Smooth muscle cell of the pulmonary artery (primary cell): ENCODE measurements at places on chromosomes 12 and 14. TPM values are rescaled to one million over a fixed set of nuclear protein-coding genes. Genes with fewer than 3 reads are reported as not detected.

Gene TEX52
- not detected in 2 replicates for total RNA-seq

Gene IAPP
- 0.10 TPM in 1 of 2 replicates, not detected in the other for total RNA-seq

Gene KDM5A
- 60.0 and 67.2 TPM in 2 replicates for total RNA-seq

Gene GDF3
- not detected in 2 replicates for total RNA-seq

Gene KRT82
- total RNA-seq, result not detected in 2 replicates

Gene IL22
- total RNA-seq, result not detected in 2 replicates
